ENCODE measurements at places on chromosomes 11 and 22. TPM values are rescaled to one million over a fixed set of nuclear protein-coding genes. Genes with fewer than 3 reads are reported as not detected.

GRCh38 chr22:30562366-30562765 lies 12.1 kb downstream of the GAL3ST1 start:
- no peak for DNase-seq

DNA sequence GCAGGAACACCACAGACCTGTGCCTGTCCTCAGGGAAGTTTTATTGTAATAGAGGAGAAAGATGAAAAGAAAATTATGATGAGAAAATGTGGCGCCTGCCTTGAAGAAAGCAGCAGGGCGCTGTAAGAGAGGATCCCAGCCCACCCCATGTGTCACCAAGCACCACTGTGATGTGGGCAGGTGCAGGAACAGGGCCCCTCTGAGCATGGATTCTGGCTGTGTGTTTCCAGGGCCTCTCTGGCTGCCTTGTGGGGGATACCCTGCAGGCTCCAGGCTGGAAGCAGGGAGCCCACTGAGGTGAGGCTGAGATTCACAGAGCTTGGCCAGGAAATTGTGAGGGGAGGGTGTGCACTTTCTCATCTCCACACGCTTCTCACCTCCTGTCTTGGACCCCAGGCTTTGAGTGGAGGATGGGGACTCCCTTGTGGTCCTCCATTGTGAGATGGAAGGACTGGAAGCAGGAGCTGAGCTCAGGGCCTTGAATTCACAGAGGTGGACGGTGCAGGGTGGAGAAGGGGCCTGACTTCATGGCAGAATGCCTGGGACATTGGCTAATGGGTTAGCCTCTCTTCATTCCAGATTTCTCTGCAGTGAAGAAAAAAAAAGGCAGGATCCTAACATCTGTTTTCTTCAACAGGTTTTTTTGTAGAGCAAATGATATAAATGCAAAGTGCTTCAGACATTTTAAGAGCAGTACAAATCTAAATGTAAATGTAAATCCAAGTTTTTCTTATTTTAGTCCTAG lies 246.6 kb upstream of the B3GAT1 start:
- DNase-seq = no peak

DNA sequence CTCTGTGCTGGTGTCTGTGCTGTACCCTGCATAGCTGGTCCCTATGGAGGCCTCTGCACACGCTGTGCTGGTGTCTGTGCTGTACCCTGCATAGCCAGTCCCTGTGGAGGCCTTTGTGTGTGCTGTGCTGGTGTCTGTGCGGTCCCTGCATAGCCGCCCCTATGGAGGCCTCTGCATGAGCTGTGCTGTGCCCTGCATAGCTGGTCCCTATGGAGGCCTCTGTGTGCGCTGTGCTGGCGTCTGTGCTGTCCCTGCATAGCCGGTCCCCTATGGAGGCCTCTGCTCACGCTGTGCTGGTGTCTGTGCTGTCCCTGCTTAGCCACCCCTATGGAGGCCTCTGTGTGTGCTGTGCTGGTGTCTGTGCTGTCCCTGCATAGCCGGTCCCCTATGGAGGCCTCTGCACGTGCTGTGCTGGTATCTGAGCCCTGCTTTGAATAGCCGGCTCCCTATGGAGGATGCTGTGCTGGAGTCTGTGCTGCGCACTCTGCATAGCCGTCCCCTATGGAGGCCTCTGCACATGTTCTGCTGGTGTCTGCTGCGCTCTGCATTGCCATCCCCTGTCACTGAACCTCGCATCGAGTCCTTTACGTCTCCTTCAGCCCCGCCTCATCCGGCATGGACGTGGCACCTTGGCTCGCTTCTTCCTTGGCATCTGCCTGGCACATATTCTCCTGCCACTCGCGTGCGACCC lies 6.2 kb downstream of the NADSYN1 start:
- DNase-seq = no peak

GRCh38 chr22:46593211-46593681 lies 26.9 kb upstream of the GRAMD4 start:
- no peak for DNase-seq

- no peak for DNase-seq
Measured at GRCh38 chr11:36427079-36427478, 83.0 kb downstream of the TRAF6 start.

- peak; percentile 32 for DNase-seq
Measured at GRCh38 chr11:73157101-73158010, 15.2 kb upstream of the FCHSD2 start.

- no peak for DNase-seq
Measured at GRCh38 chr11:67437082-67437808, at the start of gene PTPRCAP. Gene PTPRCAP (minus strand): TSS chr11:67437682. CDS start chr11:67437619, 63 bp downstream.

- no peak for DNase-seq
Measured at GRCh38 chr11:9276571-9276970, 11.4 kb upstream of the DENND5A start.

GRCh38 chr11:113591117-113591516 lies 115.0 kb downstream of the TMPRSS5 start:
- DNase-seq = no peak

DNA sequence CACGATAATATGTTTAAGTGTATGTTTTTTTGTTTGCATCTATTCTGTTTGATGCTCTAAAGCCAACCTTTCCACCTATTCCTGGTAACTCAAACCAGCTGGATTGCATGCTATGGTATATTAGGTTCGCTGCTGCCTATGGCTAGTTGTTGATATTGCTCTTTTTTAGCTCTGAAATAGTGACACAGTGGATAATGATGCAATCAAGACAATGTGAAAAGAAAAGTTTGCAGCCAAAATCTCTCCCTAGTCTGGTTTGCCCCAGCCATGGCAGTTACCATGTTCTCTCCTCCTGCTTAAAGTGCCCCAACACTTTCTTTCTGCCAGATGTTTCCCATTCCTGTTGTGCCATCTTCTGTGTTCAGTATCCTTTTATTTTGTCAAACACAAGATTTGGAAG lies 269.7 kb downstream of the DYNC2H1 start:
- DNase-seq = no peak

- DNase-seq = no peak
Measured at GRCh38 chr11:118370774-118371173, 11.4 kb downstream of the UBE4A start.

DNA sequence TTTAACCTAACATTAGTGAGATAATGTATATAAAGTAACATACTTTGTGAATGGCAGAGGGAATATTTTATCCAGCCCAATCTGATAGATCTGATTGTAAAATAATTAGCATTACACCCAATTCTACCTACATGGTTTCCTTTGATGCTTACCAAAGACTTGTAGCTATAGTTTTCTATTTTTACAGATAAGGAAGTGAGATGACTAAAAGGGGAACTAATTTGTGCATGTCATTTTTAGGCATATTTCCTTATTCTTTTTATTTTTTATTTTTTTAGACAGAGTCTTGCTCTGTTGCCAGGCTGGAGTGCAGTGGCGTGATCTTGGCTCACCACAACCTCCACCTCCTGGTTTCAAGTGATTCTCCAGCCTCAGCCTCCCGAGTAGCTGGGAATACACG lies 793.7 kb upstream of the LRRC4C start:
- no peak for DNase-seq

- DNase-seq = peak; percentile 79
Measured at GRCh38 chr11:12746593-12747097, 72.4 kb downstream of the TEAD1 start.

GRCh38 chr22:47657224-47657623 lies 894.8 kb downstream of the TBC1D22A start:
- DNase-seq = no peak

- DNase-seq = no peak
Measured at GRCh38 chr22:32480238-32480637, 5.6 kb downstream of the FBXO7 start.

- no peak for DNase-seq
Measured at GRCh38 chr11:67530282-67530592, 7.0 kb upstream of the CABP2 start.

- no peak for DNase-seq
Measured at GRCh38 chr11:75421035-75421602, 11.9 kb downstream of the KLHL35 start.

F2 gene
- 96.2 TPM for polyA plus RNA-seq

PARVG gene
- 0.77 TPM for polyA plus RNA-seq

SMIM38 gene
- polyA plus RNA-seq = 0.64 TPM

SCGB1A1 gene
- polyA plus RNA-seq = not detected

CEND1 gene
- not detected for polyA plus RNA-seq

ADAMTS15 gene
- polyA plus RNA-seq = 5.4 TPM

TENM4 gene
- polyA plus RNA-seq = 17.8 TPM

GDPD5 gene
- polyA plus RNA-seq = 6.3 TPM

CD3E gene
- polyA plus RNA-seq = not detected
